ENCODE measurements at places on chromosomes 2 and 18. TPM values are rescaled to one million over a fixed set of nuclear protein-coding genes. Genes with fewer than 3 reads are reported as not detected.

DNA sequence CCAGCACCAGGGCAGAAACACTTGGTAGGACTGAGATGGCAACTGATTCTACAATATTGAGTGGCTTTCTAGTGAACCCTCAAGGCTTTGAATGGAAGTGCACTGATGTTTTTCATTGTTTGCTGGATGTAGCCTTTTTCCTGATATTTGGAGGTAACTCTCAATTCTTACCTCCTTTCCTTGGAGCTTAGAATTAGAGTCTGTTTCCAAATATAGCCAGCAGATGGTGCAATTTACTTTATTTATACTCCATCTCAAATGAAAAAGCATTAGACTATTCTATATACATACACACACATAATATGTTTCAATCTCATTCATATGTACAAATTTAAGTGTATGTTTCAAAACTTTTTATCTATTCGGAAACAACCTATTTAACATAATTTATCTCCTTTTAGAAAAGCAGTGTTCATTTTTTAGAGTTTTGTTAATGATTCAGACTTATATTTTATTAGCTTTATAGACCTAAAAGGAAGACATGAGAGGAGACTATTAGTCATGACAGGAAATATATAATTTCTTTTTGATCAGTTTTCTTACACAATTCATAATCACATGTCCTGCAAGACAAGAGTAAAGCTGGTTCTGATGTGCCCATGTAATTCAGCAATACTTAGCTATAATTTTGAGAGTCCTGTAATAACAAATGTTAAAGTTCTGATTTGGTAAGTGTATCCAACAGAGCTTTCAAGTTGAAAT is 124.8 kb downstream of the NUP35 start:
- H3K4me3 ChIP-seq = no peak overlapping the region
- H3K27ac ChIP-seq = no peak overlapping the region
- H3K27me3 ChIP-seq = no peaks in the 10 kb centered on the region
- no peak for DNase-seq
- no peaks in the 10 kb centered on the region for H3K36me3 ChIP-seq

DNA sequence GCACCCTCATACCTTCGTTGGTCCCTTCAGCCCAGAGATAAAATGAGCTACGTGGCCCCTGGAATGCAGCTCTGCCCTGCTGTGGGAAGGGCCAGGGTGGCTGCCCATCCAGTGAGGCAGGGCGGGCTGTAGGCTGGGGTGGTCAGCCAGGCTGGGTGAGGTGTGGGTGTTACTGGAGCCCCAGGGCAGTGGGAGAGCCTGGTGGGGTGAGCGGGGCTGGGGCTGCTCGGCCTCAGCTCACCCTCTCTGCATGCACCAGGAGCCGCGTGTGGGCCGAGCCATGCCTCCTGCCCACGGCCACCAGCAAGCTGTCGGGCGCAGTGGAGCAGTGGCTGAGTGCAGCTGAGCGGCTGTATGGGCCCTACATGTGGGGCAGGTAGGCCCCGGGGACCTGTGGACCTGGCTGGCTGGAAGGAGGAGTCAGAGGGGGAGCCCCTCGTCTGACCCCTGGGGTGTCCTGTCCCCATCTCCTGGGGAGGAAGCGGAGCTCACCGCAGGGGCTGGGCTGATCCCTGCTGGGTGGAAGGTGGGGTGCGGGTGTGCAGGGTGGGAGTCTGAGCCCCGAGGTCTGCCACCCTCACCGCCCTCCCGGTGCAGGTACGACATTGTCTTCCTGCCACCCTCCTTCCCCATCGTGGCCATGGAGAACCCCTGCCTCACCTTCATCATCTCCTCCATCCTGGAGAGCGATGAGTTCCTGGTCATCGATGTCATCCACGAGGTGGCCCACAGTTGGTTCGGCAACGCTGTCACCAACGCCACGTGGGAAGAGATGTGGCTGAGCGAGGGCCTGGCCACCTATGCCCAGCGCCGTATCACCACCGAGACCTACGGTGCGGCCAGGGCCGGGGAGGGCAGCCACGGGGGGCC is 5.5 kb downstream of the RNPEPL1 start:
- peaks cover 74% of the 10 kb centered on the region for H3K36me3 ChIP-seq
- no peak overlapping the region for H3K4me3 ChIP-seq
- no peak for DNase-seq
- no peak overlapping the region for H3K27ac ChIP-seq

The RAB12 gene
- 37.7 TPM for total RNA-seq

The FBLN7 gene
- total RNA-seq = 2.9 TPM

The KIF5C gene
- not detected for total RNA-seq

The FIGLA gene
- total RNA-seq = not detected

The IL1RN gene
- total RNA-seq = 1,093 TPM

The FEV gene
- not detected for total RNA-seq

Measured in esophagus squamous epithelium (tissue), 5 donors.